ENCODE measurements at places on chromosomes 5 and 9.

DNA sequence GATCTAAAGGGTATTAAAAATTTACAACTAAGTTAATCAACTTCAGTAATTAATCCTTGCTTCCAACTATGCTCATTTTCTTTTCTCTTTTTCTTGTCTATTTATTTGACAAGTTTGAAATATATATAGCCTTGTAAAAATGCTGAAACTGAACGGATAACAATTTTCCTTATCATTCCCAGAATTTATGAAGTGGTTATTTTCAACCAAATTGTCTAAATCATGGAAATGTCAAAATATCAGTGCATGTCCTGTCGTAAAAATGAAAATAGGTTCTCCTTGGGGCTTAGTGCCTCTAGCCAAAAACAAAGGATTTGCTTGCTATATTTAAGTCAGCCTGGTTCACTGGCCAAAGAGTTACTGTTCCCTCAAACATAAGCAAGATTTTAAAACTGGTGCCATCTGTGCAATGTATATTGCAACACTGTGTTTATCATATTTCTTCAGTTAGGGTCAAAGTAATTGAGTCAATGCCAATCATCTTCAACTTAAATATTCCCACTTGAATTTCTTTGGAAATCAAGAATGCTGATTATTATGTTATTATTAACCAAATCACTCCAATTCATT, 798.3 kb downstream of the MAT2B start:
- no peak for DNase-seq

GRCh38 chr9:87610200-87611155, 112.8 kb downstream of the DAPK1 start:
- no peak for DNase-seq

- no peak for DNase-seq
These were observed 33.4 kb upstream of the FIBCD1 start for GRCh38 chr9:130972277-130972956.

DNA sequence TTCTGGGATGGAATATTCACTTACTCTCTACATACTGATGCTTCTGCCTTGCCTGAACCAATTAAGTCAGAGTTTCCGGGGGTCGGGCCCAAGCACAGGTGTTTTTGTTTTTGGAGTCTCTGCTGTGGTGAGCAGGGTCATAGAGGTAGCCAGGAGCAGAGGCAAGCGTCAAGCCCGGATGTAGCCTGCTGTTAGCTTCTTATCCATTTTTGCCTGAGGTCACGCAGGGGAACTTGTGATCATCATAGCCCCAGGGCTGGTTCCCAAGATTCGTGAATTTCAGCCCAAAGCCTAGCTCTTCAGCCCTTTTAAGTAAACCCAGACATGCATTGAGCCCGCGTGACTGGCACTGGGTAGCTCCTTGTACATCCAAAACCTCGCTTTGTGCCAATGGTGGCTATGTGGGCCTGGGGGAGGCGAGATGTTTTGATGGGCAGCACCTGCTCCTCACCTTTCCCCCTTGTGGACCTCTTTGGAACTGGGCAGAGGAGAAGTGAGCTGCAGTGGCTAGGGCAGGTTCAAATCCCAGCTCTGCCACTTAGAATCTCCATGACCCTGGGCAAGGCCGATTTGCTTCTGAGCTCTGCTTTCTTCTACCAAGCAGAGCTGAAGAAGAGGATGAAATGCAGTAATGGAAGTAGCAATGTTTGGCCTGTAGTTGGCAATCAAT, 33.7 kb downstream of the FGF18 start:
- no peak for DNase-seq

DNA sequence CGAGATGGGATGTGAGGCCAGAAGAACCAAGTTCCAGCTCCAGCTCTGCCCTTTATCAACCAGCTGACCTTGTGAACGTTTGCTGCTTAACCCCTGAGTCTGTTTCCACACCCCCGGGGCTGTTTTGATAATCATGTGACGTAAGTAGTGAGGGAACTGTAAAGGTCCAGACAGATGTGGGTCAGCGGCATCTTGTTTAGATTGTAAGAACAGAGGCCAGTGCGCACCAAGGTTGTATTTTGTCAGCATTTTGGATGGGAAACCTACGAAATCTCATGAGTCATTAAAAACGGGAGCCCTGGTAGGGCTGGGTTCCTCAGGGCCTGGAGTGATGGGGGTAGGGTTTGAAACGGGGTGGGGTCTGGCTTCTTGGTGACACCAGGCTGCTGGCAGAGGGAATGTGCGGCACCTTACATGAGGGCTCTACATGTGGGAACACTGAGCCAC, 13.8 kb upstream of the COL15A1 start:
- DNase-seq: no peak

GRCh38 chr5:172766287-172767108, 4.5 kb downstream of the DUSP1 start:
- peak; percentile 77 for DNase-seq

DNA sequence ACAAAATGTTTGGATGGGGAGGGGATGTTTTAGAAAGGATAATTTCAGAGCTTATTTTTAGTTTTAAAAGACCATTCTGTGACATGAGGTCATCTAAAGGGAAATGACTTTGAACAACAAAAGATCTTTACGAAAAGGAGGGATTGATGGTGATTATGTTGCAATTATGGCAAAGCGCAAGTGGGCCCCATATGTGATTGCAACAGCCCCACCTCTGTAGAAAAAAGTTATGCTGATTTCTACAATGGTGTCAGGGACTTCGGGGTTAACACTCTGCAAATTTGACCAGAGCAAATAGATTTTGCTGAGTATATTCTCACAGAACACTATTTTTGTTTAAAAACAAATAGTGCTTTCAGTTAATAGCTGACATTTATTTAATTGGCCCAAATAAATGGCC, 312.8 kb downstream of the NSG2 start:
- no peak for DNase-seq

- no peak for DNase-seq
These were observed 299.4 kb downstream of the PSAT1 start for GRCh38 chr9:78596346-78596745.

DNA sequence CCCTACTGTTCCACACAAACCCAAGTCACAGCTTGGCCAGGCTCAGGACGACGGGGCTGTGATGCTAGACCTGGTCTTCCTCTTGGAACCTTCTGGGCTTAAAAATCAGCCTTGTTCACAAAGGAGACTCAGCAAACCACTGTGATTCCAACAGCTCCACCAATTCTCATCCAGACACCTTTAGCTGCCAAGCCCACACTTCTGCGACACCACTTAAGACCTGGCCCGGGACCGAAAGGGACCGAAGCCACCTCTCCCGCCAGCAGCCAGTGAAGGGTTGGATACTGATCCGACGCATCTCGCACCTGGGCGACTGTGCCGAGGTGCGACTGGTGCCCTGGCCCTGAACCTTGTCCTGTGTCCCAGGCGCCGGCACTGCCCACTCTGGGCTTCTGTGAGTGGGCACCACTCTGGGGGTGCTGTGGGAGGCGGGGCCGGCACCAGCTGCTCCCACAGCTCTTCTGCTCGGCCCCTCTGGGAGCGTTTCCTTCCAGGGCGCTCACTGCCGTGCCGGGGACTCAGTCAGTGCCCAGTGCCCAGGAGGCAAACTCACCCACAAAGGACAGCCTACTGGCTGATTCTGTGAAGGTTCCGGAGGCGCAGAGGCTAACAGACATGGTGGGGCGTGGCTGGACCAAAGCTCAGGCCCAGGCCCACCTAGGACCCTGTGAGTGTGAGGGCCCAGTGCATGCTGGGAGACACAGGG, 50.9 kb downstream of the EXD3 start:
- no peak for DNase-seq

GRCh38 chr9:6564868-6565267, 80.7 kb downstream of the GLDC start:
- no peak for DNase-seq

DNA sequence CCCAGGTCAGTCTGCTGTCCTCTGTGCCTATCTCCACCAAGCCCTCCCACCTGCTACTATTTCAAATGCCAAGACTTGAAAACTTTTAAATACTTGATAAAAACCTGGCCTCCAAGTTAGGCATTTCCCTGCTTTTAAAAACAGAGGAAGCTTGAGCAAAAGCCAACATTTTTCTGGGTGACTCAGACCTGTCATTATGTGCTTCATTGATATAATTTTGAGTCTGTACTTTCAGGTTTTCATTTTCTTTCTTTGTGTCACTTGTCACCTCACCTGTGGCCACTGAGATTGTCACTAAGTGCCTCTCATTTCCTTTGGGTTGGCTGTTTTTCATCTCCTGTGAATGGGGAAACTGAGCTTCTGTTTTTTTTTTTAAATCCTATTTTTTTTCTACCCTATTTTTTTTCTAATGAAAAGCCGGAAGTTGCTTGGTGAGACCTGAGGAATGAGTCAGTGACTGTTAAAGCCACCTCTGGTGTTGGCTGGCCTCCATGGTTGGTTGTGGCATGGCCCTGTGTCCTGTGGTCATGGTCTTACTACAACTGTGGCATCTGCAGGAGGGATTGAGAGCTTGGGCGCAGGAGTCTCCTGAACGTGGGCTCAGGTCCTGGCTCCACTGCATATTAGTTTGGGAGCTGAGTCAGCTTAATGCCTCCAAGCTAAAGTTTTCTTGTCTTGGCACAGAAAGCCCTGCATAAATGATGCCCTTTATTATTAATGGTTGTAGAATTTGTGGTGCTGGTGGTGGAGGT, 56.7 kb downstream of the ARHGAP26 start:
- no peak for DNase-seq

DNA sequence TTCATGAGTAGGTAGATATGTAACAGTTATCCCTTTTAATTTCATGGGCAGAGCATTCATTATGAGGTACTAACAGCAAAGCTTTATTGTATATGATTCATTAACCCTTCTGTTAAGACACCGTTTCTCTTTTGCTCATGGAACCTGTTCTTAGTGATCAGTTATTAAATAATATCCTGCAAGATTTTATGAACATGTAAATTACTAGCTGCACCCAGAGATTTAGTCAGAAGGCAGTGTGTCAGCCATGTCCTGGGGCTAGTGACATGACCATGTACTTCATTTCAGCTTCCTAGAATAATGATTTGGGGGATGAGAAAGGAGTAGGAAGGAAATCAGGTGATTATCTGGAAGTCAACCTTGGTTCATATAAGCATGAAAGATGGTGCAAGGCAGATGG, 7.0 kb downstream of the MAST4 start:
- DNase-seq: no peak

- no peak for DNase-seq
These were observed 255.9 kb downstream of the GABRG2 start for GRCh38 chr5:162323466-162323865.

DNA sequence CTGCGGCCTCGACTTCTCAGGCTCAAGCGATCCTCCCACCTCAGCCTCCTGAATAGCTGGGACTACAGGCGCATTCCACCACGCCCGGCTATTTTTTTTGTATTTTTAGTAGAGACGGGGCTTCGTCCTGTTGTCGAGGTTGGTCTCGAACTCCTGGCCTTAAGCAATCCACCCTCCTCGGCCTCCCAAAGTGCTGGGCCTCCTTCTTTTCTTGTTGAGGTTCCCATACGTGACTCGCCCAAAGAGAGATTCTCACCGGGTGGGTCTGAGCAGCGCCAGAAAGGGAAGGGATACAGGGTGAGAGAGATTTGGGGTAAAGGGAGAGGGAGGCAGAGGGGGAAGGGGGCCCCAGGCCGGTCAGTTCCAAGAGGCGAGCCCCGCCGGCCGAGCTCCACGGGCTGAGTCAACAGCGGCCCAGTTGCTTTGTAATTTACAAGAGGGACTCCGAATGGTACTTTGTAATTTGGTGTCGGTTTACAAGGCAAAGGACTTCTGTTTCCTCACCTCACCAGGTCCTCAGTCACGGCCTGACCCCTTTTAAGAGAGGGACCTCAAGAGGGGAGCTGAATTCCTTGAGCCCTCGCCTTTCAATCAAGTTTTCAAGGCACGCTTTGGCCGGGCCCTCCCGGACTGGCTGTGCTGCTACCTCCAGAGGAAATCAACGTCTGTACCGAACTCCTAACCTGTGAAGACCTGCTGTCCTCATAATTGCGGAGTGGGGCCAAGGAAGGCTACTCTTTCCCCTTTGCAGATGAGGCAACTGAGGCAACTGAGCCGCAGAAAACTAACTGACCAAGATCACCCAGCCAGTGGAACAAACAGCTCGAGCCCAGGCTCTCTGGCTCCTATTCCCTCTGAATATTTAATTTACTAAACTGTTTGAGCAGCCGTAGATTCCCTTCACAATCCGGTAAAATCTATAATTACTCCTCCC, 3.3 kb upstream of the DMRT2 start:
- no peak for DNase-seq

GRCh38 chr5:68225911-68226545, 10.5 kb downstream of the PIK3R1 start:
- no peak for DNase-seq

DNA sequence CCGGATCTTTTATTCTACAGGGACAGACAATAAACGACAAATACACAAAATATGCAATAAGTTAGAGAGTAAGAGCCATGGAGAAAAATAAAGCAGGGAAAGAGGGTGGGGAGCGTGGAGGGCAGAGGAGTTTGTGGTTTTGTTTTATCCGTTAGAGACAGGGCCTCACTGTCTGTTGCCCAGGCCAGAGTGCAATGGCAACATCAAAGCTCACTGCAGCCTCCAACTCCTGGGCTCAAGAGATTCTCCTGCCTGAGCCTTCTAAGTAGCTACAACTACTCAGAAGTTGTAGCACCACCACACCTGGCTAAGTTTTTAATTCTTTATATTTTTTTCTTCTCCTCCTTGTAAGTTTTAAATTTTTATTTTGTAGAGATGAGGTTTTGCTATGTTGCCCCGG, 54.5 kb upstream of the CTNNA1 start:
- DNase-seq: no peak

DNA sequence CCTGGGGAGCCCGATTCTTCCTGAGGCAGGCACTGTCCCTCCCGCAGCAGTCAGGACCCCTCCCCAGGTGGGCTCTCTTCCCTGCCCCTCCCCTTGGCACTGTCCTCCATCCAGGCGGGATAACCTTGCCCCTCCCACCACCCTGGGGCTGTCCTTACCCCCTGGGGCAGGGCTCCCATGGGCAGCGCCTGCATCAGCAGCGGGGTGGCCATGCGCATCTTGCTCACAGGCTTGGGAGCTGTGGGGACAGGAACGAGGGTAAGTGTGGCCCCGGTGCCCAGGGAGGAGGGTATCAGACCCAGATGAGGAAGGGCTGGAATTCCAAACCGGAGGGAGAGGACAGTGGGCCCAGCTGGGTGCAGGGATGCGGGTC, 6.0 kb downstream of the CD74 start:
- no peak for DNase-seq

- DNase-seq: no peak
These were observed 201.1 kb upstream of the GLRA1 start for GRCh38 chr5:152125661-152126205.

Data from CD4-positive, alpha-beta T cell treated with Interferon alpha-2 for 1 hour (primary cell).